Skeletal muscle cell (primary cell): ENCODE measurements at places on chromosomes 2 and 18.

- no peak for DNase-seq
Measured at GRCh38 chr2:42086500-42086953, 38.7 kb downstream of the PKDCC start.

DNA sequence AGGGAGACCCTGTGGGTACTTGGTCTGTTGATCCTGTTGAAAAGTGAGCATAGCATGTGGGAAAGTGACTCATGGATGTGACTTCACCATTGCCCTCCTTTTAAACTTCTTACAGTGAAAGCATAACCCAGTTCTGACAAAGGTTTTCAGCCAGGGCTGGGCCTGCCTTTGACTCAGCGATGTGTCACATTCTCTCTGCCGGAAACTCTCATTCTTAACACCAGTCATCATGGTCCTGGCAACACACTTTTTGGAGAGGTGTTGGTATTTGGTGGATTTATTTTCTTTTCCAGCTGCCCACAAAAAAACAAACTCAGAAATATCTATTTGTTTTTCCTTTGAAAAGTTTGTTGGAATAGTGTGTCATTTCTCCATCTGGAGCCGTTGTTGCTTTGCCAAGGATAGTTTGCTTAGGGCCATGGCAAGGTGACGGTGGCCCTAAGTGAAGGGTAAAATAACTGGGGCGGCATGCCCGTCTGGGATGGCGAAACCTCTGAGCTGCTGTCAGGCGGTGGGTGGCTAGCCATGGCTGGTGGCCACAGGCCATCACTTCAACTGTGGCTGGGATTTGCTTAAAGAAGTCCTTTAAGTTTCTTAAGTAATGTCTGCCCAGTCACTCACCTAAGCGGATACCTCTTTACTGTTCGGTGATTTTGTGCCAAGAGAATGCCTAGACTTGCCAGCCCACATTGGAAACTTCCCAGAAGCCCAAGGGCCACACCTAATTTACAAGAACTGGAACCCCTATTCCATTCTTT lies 123.3 kb downstream of the LTBP1 start:
- DNase-seq, result peak; percentile 98

DNA sequence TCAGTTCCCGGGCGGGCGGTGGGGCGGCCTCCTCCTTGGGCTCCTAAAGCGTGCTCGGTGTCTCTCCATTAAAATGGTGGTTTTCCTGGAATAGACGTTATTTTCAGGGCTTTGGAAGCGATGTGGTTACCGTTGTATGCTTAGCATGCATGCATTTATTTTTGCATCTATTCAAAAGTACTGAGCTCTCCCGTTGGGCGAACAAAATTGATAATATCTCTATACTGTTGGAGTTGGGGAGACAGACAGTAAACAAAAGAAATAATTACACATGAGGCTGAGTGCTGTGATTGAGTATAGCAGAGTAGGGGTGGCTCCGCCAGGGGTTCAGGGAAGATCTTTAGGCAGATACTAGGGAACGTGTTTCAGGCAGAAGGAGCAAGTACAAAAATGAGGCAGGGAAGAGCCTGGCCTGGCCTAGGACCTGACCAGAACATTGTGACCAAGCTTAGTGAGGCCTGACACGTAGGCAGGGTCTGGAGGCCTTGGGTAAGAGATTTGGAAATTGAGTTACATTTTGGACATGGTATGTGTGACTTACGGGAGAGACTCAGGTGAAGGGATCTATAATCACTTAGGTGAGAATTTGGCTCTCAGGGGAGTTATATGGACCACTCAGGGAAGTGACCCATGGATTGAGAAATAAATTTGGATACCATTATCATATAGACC lies 674 bp downstream of the NCAPH start:
- no peak for DNase-seq

- DNase-seq, result no peak
Measured at GRCh38 chr2:39663187-39663930, 2.4 kb upstream of the TMEM178A start.

- DNase-seq, result peak; percentile 54
Measured at GRCh38 chr2:100813527-100813926, 6.4 kb upstream of the NPAS2 start.

GRCh38 chr2:187874786-187875185 lies 320.6 kb upstream of the TFPI start:
- no peak for DNase-seq

DNA sequence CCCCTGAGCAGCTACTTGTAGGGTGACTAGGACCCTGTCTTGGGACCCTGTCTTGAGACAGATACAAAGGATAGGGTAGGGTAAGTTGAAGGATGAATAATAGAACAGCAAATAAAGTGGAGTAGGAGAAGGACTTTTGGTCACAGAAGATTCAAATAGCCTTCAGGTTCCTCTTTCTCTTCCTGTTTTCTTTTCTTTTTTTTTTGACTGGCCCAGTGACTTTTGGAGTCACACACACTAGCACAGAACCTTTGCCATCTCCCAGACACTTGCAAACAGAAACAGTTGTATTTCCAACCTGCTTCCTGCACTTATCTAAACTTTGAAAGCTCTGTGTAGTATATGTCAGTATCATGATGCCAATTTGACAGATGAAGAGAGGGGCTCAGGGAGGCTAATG lies 108.2 kb downstream of the TDRD15 start:
- DNase-seq, result no peak

- DNase-seq, result no peak
Measured at GRCh38 chr2:47654790-47655562, 128.0 kb upstream of the MSH6 start.

- DNase-seq, result peak; percentile 73
Measured at GRCh38 chr2:28391564-28392296, 928 bp upstream of the FOSL2 start.

GRCh38 chr18:3511980-3512379 lies 62.0 kb downstream of the TGIF1 start:
- DNase-seq, result peak; percentile 70

- no peak for DNase-seq
Measured at GRCh38 chr2:42195559-42195958, 26.4 kb downstream of the EML4 start.

DNA sequence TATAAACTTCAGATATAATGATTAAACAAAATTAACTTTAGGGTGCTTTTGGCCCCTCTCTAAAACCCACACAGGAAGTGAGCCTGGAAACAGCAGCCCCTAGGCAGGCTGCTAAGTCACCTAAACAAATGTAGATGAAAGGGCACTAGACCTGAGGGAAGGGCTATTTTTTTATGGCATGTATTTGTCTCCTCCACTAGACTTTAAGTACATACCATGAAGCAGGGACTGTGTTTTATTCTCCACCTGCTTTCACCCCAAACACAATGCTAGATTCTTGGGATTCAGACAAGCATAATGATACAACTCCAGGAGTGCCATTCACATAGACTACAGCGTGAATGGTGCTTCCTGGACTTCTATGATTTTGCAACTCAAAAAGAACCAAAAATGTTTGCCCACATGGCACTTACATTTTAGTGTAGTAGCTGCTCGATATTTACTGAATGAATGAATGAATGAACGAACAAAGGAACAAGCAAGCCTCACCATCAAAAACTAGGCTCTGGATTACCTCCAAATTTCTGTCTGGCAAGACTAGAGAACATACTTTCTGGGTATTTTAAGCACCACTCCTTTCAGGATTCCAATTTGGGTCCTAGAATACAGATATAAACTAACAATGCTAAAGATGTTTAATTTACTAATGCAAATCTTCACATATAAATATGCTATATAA lies 10.1 kb downstream of the ATAD2B start:
- no peak for DNase-seq

DNA sequence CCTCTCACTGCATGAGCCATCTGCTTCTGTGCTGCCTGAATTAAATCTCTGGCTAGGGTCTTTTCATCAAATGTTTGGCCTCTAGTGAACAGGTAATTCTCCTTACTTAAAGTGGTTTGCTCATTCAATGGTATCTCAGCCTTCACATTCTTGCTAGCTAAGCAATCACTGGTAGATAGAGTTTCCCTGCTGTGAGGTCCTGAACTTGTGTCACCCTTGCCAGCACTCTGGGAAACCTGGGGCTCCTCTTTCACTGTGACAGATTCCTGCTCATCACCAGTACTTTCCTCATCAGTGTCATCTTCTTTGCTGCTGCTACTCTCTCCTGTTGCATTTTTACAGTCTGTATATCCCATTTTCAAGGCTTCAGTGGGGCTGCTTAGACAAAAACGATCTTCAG lies 69.1 kb upstream of the DTNB start:
- no peak for DNase-seq
